ENCODE measurements at places on chromosomes 16 and 17. TPM values are rescaled to one million over a fixed set of nuclear protein-coding genes. Genes with fewer than 3 reads are reported as not detected.

DNA sequence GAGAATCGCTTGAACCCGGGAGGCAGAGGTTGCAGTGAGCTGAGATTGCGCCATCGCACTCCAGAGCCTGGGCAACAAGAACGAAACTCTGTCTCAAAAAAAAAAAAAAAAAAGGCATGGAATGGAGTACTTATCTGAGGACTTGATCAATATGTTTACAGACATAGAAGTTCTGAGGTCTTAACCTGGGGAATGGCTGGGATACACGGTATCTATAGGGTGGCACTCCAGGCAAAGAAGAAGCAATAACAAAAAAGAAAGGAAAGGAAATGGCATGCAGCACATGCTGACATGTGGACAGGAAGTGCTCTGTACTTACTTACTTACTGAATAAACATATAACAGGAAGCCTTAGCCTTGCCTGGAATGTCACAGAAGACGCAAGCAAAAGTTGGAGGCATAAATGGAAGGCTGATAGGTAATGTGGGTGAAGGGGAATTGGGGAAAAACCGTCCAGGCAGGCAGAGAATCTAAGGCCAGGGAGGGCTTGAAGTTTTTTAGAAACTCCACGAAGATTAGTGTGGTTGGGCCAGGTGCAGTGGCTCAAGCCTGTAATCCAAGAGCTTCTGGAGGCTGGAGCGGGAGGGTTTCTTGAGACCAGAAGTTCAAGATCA lies 10.1 kb upstream of the SPOP start:
- peak; percentile 56 for DNase-seq

DNA sequence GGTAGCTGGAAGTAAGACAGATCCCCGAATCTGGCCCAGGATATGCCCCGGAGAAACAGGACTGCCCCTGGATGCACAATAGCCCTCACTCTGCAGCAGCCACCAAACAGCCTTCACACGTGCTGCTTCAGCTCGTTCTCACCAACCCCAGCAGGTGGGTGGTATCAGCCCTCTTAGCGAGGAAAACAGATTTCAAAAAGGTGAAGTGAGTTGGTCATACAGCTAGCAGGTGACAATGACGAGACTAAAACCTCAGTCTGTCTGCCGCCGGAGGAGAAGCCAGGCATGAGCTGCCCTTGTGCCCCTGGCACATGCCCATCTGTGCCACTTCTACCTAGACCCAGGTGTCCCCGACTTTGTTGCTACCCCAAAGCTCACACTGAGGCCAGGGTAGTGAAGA lies 92.4 kb downstream of the YPEL2 start:
- DNase-seq: no peak

ALOX15 gene
- total RNA-seq: 0.13 TPM

GRCh38 chr16:85370881-85371651 lies 242.1 kb upstream of the GSE1 start:
- no peak for DNase-seq

DNA sequence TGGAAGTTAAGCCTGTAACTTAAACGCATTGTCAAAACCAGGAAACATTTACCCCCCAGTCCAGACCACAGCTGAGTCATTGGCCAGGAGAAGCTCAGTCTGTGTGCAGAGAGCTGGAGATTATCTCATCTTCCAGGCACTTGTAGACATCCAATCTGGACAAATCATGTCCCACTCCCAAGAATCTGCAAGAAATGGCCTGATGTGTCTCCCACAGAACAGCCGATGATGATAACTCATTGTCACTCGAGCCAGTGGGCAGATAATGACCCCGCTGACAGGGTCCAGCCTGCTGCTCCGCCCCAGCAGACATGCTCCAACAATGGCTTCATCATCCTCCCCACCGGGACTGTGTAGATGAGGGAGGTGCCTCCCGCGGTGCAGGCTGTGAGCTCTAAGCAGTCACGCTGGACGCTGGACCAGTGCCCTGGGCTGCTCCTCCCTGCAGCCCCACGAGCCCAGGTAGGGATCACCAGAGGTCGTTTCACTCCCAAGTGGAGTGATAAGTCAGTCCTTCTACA lies 322.5 kb downstream of the C16orf95 start:
- DNase-seq: peak; percentile 10

DNA sequence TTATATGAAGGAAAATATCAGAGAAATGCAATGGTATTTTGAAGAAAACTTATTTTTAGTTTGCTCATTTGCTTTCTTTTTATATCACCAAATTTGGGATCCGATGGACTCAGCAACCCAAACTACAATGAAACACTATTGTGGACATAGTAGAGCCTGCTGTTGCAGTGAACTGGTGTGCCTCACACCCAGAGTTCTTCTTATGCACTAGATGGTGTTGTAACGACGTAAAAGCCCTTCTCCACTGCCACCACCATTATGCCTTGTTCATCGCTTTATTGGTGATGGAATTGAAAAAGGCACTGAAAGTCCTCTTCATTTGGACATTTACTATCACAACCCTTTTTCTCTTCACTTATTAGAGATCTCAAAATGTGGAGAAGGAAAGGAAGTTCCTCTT lies 381.3 kb downstream of the CDH8 start:
- no peak for DNase-seq

PERCC1 gene
- not detected for total RNA-seq

DNA sequence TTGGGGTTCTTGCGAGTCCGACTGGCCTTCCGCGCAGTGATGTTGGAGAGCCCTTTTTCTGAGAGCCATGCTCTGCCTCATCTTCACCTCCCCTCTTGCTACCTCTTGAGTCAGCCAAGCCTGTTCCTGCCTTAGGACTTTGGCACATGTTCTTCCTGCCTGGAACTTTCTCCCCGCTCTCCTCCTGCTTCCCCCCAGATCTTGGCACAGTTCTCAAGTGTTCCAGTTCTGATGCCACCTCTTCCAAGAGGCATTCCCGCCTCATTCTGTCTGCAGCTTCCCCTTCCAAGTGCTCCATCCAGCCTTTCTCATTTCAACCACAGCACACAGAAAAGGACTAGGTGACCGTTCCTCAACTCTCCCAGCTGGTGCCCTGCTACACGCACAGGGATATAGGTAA lies 7.7 kb downstream of the AKAP1 start:
- no peak for DNase-seq
